ENCODE measurements at places on chromosomes 4 and X.

- no peak for DNase-seq
These were observed 1508.9 kb downstream of the STIM2 start for GRCh38 chr4:28369499-28369898.

DNA sequence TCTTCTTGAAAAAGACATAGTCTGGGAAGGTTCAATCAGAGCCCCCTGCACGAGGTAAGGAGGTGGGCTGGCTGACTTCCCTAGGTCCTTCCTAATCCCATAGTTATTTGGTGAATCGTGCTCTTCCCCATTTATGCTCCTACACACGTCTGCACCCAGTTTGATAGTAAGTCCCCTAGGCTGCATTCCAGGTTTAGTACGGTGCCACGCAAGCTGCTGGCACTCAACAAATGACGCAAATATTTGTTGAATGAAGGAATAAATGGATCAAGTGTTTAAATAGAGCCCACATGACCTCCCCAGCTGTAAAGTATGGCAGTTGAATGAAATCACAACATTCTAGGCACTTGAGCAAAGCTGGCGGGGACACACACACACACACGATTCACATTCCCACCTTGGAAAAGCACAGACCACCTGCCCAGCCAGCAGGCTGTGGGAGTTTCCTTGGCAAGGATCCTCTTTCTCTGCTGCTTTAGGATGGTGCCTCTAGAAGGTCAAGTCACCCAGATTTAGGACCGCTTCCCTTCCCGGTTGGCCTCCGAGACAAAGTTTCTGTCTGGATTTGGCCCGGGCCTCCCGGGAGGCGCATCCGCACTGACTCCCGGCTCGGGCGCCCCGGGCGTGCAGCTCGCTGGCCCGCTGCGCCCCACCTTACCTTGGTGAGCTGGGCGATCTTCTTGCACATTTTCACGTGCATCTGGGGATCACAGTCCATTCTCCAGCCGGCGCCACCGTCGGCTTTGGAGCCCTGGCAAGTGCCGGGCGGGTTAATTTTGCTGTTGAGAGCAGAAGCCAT lies 721 bp downstream of the FAM184B start:
- peak; percentile 79 for DNase-seq

- DNase-seq = no peak
These were observed 485.4 kb downstream of the INPP4B start for GRCh38 chr4:142360657-142361056.

DNA sequence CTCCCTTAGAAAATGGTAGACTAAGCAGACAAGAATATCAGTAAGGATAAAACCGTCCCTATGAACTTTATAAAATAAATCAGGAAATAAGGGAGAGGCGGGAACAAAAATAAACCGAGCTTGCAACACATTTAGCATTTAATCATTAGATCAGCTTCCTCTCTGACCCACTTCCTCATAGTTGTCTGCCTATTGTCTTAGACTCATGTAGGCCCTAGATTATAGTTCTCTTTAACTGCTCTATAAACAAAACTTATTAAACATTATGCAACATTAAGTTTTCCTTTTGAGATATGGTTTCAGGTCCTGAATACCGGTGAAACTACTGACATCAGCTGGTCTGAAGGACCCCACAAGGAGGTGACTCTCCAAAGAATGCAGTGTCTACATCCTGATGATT lies 15.8 kb upstream of the SRD5A3 start:
- DNase-seq = no peak

- DNase-seq = no peak
These were observed 63.4 kb downstream of the DCUN1D4 start for GRCh38 chr4:51906167-51906958.

GRCh38 chrX:45518552-45518951 lies 317.9 kb upstream of the DIPK2B start:
- DNase-seq = no peak

- peak; percentile 44 for DNase-seq
These were observed 45.7 kb upstream of the INTU start for GRCh38 chr4:127586922-127587571.

DNA sequence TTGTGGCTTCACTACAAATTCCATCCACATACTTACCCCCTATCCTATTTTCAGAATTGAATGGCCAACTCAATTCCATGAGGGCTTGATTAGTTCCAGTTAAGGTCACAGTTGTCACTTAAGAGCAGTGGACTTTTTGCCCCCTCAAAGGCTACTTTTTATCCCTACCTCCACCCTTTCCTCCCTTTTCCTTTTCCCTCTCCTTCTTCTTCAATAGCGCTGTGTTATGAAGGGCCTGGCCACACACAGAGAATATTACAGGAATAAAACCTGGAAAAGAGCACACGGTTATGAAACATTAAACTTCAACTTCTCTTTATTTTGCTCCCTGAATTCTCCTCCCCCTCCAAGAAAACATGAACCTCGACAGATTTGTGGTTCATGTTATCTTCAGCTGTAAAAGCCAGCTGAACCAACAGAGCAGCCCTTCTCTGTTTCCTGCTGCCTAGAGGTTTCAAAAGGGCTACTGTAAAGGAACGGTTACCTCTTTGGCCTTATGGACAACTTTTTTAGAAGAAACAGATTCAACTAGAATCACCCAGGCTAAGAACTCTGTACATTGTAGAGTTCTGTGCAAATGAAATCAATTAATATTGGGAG lies 87.0 kb upstream of the RPL34 start:
- DNase-seq = no peak

DNA sequence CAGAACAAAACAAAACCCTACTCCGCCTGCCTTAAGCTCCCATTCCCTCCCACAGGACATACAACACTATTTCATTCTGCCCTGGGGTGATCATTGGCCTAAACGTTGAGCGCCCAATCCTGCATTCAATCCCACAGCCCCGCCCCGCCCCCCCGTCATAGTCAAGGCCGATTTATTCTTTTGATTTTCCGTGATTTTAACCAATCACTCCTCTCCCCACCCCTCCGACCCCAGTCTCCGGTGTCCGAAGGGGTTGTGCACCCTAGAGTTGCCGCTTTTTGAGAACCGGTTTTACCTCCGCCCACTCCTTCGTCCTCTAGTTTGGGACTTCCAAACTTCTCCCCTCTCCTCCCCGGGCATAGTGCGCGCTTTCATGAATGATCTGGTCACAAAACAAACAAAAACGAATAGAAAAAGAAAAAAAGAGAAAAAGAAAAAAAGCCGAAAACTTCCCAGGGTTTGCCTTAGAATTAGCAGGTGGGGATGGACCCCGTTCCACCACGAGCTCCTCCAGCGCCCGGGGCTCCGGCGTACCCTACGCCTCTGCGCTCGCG lies 446 bp upstream of the UBE2A start:
- DNase-seq = peak; percentile 20

- no peak for DNase-seq
These were observed 167.5 kb upstream of the MAP3K15 start for GRCh38 chrX:19682712-19683331.

GRCh38 chr4:119321921-119322687 lies at the start of gene FABP2:
Gene FABP2 (minus strand): TSS chr4:119322138. CDS start chr4:119322102, 36 bp downstream.
- DNase-seq = no peak

GRCh38 chrX:30957753-30958152 lies 68.7 kb upstream of the TAB3 start:
- DNase-seq = no peak

GRCh38 chr4:139214039-139214534 lies 37.1 kb upstream of the ELF2 start:
- DNase-seq = no peak

DNA sequence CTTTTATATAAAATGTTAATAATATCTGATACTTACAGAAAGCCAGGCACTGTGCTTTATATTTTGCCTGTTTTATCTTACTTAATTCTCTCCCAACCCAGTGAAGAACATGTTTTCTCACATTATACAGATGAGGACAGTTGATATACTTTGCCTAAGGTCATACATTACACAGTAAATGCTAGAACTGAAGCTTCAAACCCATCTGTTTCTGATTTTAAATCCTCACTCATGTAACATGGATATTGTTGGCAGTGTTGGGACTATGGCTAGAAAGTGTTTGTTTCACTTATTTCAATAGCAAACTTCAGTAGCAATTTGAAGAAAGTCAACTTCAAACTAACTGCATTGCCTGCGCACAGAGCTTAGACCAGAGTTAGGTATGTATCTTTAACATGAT lies 57.4 kb downstream of the RAPGEF2 start:
- no peak for DNase-seq

DNA sequence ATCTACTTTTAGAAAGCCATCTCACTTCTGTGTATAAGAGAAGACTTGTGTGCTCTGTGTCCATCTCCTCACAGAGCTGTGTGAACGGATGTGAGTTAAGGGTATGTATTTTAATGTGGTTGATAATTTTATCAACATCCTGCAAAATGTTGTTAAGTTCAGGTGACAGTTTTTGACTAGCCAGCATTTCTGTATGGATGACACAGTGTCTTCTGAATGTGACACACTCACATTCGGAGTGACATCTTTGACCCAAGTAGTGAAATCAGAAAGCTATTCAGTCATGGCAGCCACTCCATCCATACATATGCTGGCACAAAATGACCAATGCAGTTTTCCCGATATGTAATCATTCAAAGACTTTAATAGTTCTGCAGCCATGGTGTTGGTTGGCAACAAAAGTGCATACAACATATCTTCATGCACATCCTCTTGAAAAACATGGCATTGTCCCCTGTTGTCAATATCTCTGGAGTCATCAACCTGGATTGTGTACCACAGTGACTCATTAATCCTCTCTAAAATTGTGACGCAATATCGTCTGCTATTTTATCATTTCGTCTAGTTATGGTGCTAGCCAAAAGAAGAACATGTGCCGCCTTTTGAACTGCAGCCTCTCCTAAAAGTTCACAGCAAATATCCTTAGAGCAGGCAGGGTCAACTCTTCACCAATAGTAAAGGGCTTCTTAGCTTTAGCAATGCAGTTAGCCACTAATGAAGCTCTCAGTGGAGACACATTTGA lies 6.8 kb upstream of the FGF2 start:
- no peak for DNase-seq

- DNase-seq = no peak
These were observed 36.5 kb upstream of the GUCY1B1 start for GRCh38 chr4:155722336-155722735.

GRCh38 chr4:75922588-75922987 lies 18.2 kb downstream of the NAAA start:
- no peak for DNase-seq

DNA sequence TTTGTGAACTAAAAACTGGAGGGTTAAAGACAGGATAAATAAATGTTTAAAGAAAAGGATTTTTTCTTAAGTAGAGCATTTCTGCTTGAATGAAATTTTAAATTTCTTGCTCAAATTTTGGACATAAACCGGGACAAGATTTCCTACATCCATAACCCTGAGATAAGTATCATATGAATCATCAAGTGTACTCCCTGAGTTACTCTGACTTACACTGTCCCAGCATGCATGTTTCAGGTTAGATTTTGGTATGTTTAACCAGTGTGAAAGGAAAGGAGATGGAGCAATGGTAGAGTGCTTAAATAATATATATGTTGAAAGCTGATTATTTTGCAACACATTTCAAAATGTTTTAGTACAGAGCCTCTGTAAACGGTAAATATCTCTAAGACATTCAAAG lies 175.2 kb downstream of the ADGRL3 start:
- no peak for DNase-seq
